ENCODE measurements at places on chromosomes 2 and 18. TPM values are rescaled to one million over a fixed set of nuclear protein-coding genes. Genes with fewer than 3 reads are reported as not detected.

Gene PRR30
- not detected for total RNA-seq

Gene CLEC4F
- total RNA-seq: not detected

Gene CD226
- total RNA-seq: 0.46 TPM

Gene CYP27C1
- total RNA-seq: 24.9 TPM

Gene NYAP2
- total RNA-seq: not detected

Gene LRP2
- total RNA-seq: 0.24 TPM

Gene SLC9A4
- total RNA-seq: not detected

Gene FBXO41
- 1.6 TPM for total RNA-seq

DNA sequence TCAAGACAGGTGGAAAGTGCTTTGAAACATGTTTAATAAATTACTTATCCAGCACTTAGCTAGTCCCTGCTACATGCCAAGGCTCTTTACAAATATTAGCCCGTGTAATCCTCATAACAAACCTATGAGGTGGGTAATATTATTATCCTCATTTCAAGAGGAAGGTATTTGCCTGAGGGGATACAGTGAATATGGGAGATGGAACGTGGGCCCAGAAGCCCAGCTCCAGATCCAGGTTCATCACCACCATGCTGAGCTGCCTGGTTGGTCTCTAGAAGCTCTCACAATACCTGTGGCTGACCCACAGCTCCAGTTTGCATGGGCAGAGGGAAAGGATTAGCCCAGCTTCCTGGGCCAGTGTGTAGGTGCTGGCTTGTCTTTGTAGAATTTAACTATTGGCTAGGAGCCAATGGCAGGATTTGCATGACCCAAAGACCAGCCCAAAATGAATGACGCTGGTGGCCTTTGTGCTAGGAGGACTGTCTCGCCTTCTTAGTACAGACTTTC is 61.6 kb upstream of the ATP8B1 start:
- H3K4me3 ChIP-seq: no peak overlapping the region
- H3K27ac ChIP-seq: no peak overlapping the region
- no peaks in the 10 kb centered on the region for H3K27me3 ChIP-seq
- H3K4me1 ChIP-seq: peaks cover 2% of the 10 kb centered on the region
- H3K36me3 ChIP-seq: no peaks in the 10 kb centered on the region
- DNase-seq: no peak

DNA sequence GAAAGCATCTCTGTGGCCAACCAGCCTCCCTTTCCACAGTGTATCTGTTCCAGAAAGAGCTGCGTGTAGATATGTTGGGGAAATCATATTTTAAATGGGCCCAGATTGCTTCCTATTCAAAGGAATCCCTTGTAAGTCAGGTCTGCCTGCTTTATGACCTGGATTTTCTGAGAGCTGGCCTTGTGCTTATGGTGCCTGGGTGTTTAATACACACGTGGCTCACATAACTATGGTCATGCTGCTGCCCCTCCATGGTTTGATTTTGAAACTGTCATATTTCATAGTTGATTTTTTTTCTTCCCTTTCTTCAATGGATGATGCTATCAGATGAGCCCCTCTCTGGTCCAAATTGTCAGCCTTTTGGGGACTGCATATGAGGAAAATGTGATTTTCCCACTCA is 111.5 kb upstream of the CNGA3 start:
- no peak overlapping the region for H3K4me3 ChIP-seq
- H3K36me3 ChIP-seq: no peaks in the 10 kb centered on the region
- no peaks in the 10 kb centered on the region for H3K4me1 ChIP-seq
- no peak overlapping the region for H3K27ac ChIP-seq
- peaks cover 22% of the 10 kb centered on the region for H3K27me3 ChIP-seq
- no peak for DNase-seq

DNA sequence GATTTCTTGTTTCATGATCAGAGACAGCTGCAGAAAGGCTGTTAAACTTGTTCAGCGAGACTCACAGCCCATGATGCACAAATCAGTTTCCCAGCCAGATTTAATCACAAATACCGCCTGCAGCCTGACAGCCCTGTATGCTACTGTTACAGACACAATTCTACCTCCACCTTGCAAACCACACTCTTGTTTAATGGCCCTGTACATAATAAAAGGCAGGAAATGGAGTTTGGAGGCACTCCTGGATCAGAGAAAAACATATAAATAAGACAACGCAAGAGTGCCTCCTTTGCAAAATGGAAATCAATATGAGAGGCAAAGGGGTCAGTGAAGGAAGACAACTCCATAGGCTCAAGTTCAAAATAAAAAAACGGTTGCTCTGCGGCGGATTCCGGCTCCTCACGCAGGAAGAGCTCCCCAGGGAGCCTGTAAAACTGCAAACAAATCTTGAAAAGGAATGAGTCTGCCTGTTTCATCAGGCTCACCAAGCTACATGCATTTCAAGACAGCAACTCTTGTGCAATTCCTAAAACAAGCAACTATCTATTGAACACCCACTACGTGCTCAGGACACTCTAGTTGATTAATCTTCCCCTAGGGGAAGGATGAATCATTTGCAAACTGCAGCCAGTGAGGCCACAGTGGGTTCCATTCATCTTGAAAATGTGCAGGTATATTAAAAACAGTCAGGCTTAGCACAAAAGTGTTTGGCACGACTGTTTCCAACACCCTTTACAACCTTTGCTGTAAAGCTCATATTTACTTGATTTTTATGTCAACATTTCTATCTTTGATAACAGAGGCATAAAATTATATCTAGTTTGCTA is 37.5 kb downstream of the TBC1D8 start:
- no peaks in the 10 kb centered on the region for H3K27me3 ChIP-seq
- H3K4me1 ChIP-seq: peaks cover 62% of the 10 kb centered on the region
- H3K36me3 ChIP-seq: peaks cover 2% of the 10 kb centered on the region

DNA sequence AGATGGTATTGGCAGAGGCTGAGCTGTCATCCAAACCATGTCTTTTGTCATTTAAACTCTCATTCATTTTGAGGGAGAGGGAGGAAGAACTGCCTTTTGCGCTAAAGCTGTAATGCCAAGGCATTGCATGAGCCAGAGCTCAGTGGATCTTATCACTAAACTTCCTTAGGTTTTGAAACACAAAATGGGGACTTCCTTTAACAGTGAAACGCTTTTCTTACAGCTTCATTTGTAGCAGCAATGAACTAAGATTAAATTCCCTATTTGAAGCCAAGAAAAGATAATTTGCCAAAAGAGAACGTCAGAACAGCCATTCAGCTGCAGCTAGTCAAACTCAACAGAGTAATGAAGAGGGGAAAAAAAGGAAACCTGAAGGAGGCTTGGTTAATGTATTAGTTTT is 143.5 kb upstream of the MMADHC start:
- no peaks in the 10 kb centered on the region for H3K27me3 ChIP-seq
- DNase-seq: no peak
- peaks cover 87% of the 10 kb centered on the region for H3K4me1 ChIP-seq
- peaks cover 4% of the 10 kb centered on the region for H3K36me3 ChIP-seq
- no peak overlapping the region for H3K4me3 ChIP-seq
- H3K27ac ChIP-seq: no peak overlapping the region

GRCh38 chr2:20592106-20593071 is 58.5 kb downstream of the HS1BP3 start:
- H3K4me3 ChIP-seq: no peak overlapping the region
- peaks cover 60% of the 10 kb centered on the region for H3K4me1 ChIP-seq
- H3K27ac ChIP-seq: no peak overlapping the region
- H3K27me3 ChIP-seq: no peaks in the 10 kb centered on the region
- DNase-seq: no peak

GRCh38 chr2:137921105-137921880 is 43.0 kb upstream of the HNMT start:
- no peaks in the 10 kb centered on the region for H3K4me1 ChIP-seq
- H3K27ac ChIP-seq: no peak overlapping the region
- no peak for DNase-seq
- no peaks in the 10 kb centered on the region for H3K36me3 ChIP-seq
- H3K27me3 ChIP-seq: peaks cover 36% of the 10 kb centered on the region

DNA sequence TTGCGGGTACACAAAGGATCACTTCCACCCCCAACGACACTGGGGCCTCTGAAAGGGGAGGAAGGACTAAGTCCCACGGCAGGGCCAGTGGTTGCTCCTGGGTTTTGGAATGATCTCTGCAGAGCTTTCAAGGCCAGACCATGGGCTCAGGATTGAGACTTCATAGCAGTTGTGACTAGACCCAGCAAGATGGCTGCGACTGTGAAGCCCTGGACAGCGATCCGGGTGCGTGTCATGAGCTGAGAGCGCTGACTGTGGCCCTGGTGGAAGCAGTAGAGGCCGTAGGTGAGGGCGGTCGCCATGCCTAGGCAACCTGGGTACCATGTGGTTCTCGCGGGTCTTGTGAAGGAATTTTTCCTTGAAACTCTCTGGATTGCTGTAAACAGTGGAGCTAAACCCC is 27.3 kb downstream of the NCL start:
- DNase-seq: no peak
- H3K36me3 ChIP-seq: no peaks in the 10 kb centered on the region
- no peak overlapping the region for H3K4me3 ChIP-seq
- no peaks in the 10 kb centered on the region for H3K27me3 ChIP-seq
- no peak overlapping the region for H3K27ac ChIP-seq
- H3K4me1 ChIP-seq: no peaks in the 10 kb centered on the region

DNA sequence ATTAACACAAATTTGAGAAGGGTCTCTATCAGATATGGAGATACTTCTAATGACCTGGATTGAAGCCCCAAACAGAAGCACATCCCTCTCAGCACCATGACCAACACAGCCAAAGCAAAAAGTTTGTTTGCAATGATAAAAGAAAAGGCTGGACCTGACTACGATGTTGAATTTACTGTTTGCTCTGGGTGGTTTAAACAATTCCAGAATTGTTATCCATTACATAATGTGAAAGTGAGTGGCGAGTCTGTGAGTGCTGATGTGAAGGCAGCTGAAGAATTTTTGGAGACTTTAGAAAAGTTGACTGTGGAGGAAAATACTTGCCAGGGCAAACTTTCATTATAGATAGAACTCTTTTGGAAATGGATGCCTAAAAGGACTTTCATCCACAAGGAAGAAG is 17.4 kb upstream of the DLX2 start:
- no peaks in the 10 kb centered on the region for H3K36me3 ChIP-seq
- peaks cover 7% of the 10 kb centered on the region for H3K4me1 ChIP-seq
- H3K4me3 ChIP-seq: no peak overlapping the region
- DNase-seq: no peak
- H3K27me3 ChIP-seq: no peaks in the 10 kb centered on the region
- H3K27ac ChIP-seq: no peak overlapping the region

DNA sequence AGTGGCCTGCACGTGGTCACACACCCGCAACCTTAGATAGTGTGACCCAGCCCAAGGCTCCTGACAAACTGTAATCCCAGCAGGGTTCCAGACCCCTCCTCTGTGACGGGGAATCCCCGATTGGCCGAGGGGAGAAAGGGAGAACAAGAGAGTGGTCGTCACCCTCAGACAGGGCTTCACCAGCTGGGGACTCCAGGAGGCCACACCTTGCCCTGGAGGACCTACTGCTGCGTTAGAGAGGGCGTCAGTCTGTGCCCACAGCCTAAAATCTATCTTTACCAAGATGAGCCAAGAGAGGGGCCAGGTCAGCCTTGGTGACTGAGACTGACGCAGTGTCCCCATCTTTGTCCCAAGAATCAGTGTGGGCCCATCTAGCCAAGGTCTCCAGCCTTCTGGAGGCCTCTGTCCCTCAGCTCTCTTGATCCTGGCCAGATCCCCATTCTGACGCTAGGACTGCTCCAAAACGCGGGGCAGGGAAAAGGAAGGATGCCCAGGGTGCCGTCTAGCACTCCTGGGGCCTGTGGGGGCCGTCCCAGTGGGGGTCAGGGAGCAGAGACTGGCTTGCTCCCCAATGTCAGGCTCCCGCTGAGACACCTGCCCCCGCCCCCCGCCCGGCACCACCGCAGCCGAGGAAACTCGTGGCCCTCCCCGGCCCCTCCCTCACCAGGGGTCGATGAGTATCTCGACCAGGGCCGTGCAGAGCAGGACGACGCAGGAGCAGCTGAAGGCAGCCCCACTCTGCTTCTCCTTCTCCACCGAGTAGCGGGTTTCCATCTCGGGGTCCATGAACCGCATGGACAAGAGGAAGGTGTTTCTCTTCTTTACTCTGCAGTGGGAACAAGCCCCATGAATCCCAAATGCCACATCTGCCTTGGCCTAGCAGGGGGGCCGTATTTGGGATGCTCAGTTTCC is 40.9 kb downstream of the CENPO start:
- no peak overlapping the region for H3K4me3 ChIP-seq
- H3K36me3 ChIP-seq: peaks cover 24% of the 10 kb centered on the region
- no peak for DNase-seq
- no peak overlapping the region for H3K27ac ChIP-seq
- H3K27me3 ChIP-seq: no peaks in the 10 kb centered on the region

- H3K36me3 ChIP-seq: peaks cover 4% of the 10 kb centered on the region
- H3K27ac ChIP-seq: no peak overlapping the region
- no peaks in the 10 kb centered on the region for H3K4me1 ChIP-seq
- DNase-seq: no peak
Observed at GRCh38 chr2:170191166-170191866, 13.4 kb downstream of the MYO3B start.

- H3K4me1 ChIP-seq: no peaks in the 10 kb centered on the region
- peaks cover 5% of the 10 kb centered on the region for H3K27me3 ChIP-seq
- no peaks in the 10 kb centered on the region for H3K36me3 ChIP-seq
- H3K27ac ChIP-seq: no peak overlapping the region
- DNase-seq: no peak
Observed at GRCh38 chr2:204024906-204025475, 88.4 kb downstream of the ICOS start.

GRCh38 chr2:234828382-234829073 is 123.3 kb upstream of the SH3BP4 start:
- peaks cover 2% of the 10 kb centered on the region for H3K36me3 ChIP-seq
- H3K4me1 ChIP-seq: peaks cover 21% of the 10 kb centered on the region
- peaks cover 3% of the 10 kb centered on the region for H3K27me3 ChIP-seq
- DNase-seq: no peak

- no peak overlapping the region for H3K27ac ChIP-seq
- no peaks in the 10 kb centered on the region for H3K36me3 ChIP-seq
- H3K27me3 ChIP-seq: no peaks in the 10 kb centered on the region
- no peaks in the 10 kb centered on the region for H3K4me1 ChIP-seq
Observed at GRCh38 chr2:45925026-45925425, 273.6 kb downstream of the PRKCE start.

GRCh38 chr2:176187899-176188773 is at the start of gene HOXD1:
Gene HOXD1 (plus strand): TSS chr2:176188668. CDS start chr2:176188802, 134 bp downstream.
- H3K36me3 ChIP-seq: no peaks in the 10 kb centered on the region
- H3K27ac ChIP-seq: no peak within 1 kb of the TSS
- H3K27me3 ChIP-seq: peaks cover 68% of the 10 kb centered on the region
- H3K4me1 ChIP-seq: peaks cover 16% of the 10 kb centered on the region

- H3K4me1 ChIP-seq: no peaks in the 10 kb centered on the region
- H3K27me3 ChIP-seq: no peaks in the 10 kb centered on the region
- H3K27ac ChIP-seq: no peak overlapping the region
- H3K4me3 ChIP-seq: no peak overlapping the region
Observed at GRCh38 chr2:49416252-49416651, 261.9 kb upstream of the FSHR start.

- peaks cover 13% of the 10 kb centered on the region for H3K36me3 ChIP-seq
- H3K4me3 ChIP-seq: no peak overlapping the region
- no peak for DNase-seq
- H3K4me1 ChIP-seq: peaks cover 32% of the 10 kb centered on the region
- H3K27me3 ChIP-seq: no peaks in the 10 kb centered on the region
Observed at GRCh38 chr2:120953066-120953756, 217.5 kb downstream of the GLI2 start.

- no peaks in the 10 kb centered on the region for H3K36me3 ChIP-seq
- no peak overlapping the region for H3K27ac ChIP-seq
- H3K27me3 ChIP-seq: no peaks in the 10 kb centered on the region
Observed at GRCh38 chr2:111679202-111679601, 204.8 kb downstream of the ANAPC1 start.

- no peaks in the 10 kb centered on the region for H3K27me3 ChIP-seq
- H3K27ac ChIP-seq: peak overlapping the region; percentile 35
- H3K36me3 ChIP-seq: no peaks in the 10 kb centered on the region
- no peak for DNase-seq
- H3K4me1 ChIP-seq: peaks cover 14% of the 10 kb centered on the region
Observed at GRCh38 chr2:25912851-25913695, 34.8 kb upstream of the ASXL2 start.

Data from osteocyte (in vitro differentiated cells).